KG1 (cell line): ENCODE measurements at places on chromosomes 3 and 15.

- no peak for DNase-seq
Measured at GRCh38 chr3:103389356-103389755, 954.5 kb downstream of the ZPLD1 start.

DNA sequence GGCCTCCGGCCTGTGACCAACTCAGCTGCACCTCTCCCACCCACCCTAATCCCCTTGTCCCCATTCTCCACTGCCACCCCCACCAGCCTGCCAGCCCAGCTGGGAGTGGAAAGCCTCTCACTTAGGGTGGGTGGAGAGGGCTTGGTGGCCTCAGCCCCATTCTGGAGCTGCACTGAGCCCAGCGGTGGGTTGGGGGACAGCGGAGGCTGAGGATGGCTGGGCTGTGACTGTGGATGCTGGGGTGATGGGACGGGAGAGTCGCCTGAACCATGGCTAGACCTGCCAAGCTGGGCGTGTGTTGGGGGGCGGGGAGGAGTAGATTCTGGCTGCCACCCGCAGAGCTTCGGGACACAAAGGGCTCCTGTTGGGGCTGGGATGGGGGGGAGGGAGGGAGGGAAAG is 1.8 kb downstream of the CLCN2 start:
- no peak for DNase-seq

GRCh38 chr15:87710406-87710805 is 546.1 kb downstream of the NTRK3 start:
- DNase-seq: no peak

- DNase-seq: no peak
Measured at GRCh38 chr15:68210409-68210756, 5.3 kb upstream of the CALML4 start.

DNA sequence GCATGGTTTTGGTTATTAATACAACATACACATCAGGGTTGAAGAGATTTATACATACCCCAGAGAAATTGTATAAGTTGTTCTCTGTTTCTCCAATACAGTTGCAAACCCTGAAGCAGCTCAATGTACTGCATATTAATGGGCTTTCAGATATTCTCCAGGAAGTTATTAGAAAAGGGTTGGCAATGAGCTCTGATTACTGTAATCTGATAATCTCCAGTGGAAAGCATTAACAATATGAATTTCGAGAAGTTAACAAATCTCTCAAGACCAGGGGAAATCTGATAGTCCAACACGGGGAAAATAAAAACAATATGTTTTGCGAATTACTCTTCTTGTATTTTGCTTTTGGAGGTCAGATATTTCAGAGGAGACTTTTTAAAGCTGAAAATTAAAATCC is 950.1 kb downstream of the TBL1XR1 start:
- no peak for DNase-seq
